ENCODE measurements at places on chromosomes 6 and 20. TPM values are rescaled to one million over a fixed set of nuclear protein-coding genes. Genes with fewer than 3 reads are reported as not detected.

DNA sequence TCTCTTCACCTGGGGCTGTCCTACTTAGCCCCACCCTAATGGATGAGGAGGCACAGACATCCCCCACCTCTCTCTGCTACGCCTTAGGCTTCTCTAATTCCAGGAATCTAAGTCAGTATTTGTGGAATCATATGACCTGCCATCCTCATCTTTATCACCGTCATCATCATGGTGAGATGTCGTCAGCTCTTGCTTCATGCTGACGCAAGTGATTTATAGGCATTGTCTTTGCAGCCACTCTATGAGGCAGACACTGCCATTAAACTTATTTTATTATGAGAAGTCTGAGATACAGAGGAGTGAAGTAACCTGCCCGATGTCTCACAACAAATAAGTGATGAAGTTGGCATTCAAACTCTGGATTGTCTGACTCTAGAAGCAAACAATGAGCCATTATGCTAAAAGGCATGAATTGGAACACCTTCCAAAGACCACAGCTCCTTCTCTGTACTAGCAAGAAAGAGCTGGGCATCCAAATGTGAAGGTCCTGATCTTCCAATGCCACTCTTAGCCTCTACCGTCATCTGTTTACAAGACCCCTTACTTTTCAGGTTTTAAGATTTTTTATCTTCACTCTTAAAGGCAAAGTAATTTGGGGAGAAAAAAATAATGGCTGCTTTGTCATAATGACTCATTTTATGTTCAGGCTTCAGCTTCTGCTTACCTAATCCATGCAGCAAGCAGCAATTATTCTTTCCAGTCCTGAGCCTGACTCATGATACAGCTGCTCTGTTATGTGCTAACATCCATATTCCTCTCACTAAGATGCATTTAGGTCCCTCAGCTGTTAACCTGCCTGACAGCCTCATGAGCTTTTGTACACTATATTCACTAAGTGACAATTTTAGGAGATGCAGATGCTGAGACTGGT is 113.7 kb upstream of the BCLAF1 start:
- no peak for DNase-seq

- DNase-seq, result no peak
Observed at GRCh38 chr6:30029588-30029987, 31.5 kb upstream of the POLR1H start.

GRCh38 chr6:170062915-170063241 is 228.0 kb downstream of the DLL1 start:
- DNase-seq, result no peak

DNA sequence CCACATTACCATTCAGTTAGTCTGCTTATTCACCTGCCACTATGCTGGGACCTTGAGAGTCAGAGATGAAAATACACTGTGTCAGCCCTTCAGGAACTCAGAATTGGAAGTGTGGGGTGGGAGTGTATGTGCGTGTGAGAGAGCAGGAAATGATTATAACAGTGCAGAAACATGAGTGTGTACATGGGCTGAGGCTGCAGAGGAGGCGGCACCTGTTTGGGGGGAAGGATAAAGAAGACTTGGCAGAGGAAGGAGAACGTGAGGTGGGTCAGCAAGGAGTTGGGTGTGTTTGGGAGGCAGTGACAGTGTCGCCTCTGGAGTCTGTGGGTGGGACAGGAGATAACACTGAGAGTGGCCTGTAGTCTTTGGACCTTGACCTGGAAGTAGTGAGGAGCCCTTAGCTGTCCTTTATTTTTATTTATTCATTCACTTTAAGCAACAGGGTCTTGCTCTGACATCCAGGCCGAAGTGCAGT is 3.1 kb downstream of the CHMP4B start:
- no peak for DNase-seq

DNA sequence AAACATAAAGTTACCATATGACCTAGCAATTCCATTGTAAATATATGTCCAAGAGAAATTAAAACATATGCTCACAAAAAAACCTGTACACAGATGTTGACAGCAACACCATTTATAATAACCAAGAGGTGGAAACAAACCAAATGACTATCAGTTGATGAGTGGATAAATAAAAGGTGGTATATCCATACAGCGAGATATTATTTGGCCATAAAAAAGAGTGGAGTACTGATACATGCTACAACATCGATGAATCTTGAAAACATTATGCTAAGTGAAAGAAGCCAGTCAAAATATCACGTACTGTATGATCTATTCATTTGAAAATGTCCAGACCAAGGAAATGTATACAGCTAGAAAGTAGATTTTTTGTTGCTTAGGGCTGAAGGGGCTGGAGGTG is 2.9 kb downstream of the CAP2 start:
- no peak for DNase-seq

- DNase-seq, result no peak
Observed at GRCh38 chr20:54345821-54346220, 129.6 kb upstream of the DOK5 start.

DNA sequence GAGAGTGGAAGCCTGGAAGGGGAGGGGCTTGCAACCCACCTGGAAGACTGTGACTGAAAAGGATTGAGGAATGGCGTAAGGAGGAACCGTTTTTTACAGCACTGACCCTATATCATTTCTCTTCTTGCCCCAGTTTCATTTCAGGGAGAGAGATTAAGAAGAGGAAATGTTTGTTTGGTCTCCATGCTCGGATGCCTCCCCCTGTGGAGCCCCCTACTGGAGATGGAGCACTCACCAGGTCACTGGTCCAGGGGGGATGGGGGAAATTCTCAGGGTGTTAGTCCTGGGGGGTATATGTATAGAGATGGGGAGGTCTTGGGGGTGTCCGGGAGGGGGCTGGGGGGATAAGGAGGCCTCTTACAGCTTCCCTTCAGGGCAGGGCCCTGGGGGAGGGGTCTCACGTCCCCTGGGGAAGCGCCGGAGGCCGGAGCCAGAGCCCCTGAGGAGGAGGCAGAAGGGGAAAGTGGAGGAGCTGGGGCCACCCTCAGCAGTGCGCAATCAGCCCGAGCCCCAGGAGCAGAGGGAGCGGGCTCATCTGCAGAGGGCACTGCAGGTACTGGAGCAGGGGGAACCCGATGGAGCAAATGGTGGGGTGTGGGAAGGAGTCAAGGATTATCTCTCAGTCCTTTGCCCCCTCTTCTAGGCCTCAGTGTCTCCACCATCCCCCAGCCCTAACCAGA is 3.2 kb downstream of the CUTA start:
- DNase-seq, result no peak

- DNase-seq, result no peak
Observed at GRCh38 chr6:91161246-91161645, 574.4 kb upstream of the MAP3K7 start.

- no peak for DNase-seq
Observed at GRCh38 chr20:32917191-32917950, 58.6 kb downstream of the EFCAB8 start.

DNA sequence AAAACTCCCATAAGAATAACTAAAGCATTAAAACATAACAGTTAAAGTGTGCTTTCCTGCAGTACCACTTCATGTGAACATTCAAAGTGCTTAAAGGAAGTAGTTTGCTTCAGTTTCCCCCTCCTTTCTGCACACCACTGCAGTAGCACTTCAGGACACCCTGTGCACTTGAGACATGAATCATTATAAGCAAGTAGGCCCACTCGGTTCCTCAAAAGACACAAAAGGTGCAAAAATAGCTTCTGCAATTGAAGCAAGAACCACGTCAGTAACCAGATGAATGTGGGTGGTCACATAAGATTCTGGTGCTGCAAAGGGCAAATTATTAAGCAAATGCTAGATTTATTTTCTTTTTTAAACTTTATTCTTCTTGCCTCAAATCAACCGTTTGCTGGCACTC is 160.6 kb downstream of the HIVEP2 start:
- DNase-seq, result no peak

GRCh38 chr20:59971428-59971827 is 13.2 kb downstream of the CDH26 start:
- no peak for DNase-seq

DNA sequence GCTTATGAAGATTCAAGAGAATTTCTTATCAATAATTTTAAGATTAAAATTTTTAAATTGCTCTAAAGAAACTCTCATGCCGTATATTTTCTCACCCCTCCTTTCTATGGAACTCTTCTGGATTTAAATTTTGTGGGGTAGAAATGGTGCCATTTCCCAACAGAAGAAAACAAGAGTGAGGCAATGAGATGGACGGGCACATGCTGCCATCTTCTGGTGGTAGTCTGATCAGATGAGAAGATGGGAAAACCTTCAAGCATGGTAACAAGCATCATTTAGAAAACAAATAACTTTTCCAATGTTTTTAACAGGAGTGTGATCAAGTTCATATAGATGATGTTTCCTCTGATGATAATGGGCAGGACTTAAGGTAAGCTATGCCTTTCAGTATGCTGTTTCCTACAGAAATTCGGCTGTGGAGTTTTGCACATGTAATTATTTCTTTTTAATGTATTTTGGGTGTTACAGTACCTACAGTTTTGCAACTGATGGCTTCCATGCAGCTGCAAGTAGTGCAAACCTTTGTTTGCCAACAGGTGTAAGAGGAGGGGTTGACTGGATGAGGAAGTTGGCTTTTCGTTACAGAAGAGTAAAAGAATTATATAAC is 271.4 kb downstream of the EYA4 start:
- no peak for DNase-seq

The POM121L2 gene
- total RNA-seq, result not detected

The BPIFB1 gene
- total RNA-seq, result not detected

The KIF6 gene
- total RNA-seq, result not detected

The ARMC2 gene
- total RNA-seq, result 11.0 TPM

The ADIG gene
- not detected for total RNA-seq

The SOX18 gene
- total RNA-seq, result 67.0 TPM

The TMEM74B gene
- 2.7 TPM for total RNA-seq

The NRN1 gene
- total RNA-seq, result 10.4 TPM

The GOPC gene
- 27.5 TPM for total RNA-seq

All from cardiac septum (tissue), 1 donor.